COLO829 (cell line): ENCODE measurements at places on chromosomes 2 and 18.

- no peak for DNase-seq
Measured at GRCh38 chr2:147628971-147629421, 215.8 kb upstream of the ACVR2A start.

GRCh38 chr2:186572705-186573104 is 17.2 kb upstream of the ITGAV start:
- no peak for DNase-seq

DNA sequence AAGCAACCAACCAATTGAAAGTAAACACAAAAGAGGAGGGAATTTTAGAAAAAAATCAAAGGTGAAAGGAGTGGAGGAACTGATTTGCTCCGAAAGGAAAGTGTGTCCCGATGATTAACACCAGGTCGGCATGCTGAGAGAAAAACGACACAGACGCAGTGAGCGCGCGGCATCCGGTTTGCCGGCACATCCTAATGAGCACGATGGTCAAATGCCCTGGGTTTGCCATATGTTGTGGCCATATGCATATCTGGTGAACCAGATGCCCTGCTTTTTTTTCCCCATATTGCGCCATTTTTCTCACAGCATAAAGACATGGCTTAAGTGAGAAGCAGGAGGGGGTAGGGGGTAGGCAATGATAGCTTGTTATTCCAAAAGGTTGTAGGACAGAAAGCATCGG is 626.7 kb downstream of the BCL11A start:
- DNase-seq, result no peak

DNA sequence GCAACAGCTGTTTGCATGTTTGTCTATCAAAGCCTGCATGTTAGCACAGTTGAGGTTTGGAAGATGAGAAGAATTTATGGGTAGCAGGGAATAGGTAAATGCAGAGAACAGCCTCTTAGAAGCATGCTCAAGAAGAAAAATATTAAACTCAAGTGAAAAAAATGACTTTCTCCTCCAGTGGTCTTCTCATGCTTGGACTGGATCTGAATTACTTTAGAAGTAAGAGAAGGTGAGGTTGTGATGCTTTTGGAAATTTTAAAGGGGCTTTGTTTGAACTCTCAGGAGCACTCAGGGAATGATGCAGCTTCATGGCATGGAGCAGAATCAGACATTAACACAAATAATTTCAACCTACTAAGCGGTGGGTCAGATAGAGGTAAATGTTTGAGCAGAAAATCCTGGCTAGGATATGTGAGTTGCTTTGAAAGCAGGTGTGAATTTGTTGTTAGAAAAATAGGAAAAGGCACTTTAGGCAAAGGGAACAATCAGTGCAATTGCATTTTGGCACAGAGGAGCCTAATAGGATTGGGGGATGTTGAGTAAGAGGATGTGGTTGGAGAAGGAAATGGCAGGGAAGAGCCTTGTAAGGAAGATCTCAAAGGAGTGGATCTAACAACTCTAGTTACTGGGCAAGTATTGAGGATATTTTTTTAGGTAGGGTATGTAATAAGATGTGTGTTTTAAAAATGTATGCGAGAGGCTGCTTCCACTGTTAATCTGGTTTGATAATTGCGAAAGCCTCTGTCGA is 76.3 kb downstream of the DDX1 start:
- DNase-seq, result no peak

- no peak for DNase-seq
Measured at GRCh38 chr2:20524412-20525040, 77.7 kb downstream of the RHOB start.

DNA sequence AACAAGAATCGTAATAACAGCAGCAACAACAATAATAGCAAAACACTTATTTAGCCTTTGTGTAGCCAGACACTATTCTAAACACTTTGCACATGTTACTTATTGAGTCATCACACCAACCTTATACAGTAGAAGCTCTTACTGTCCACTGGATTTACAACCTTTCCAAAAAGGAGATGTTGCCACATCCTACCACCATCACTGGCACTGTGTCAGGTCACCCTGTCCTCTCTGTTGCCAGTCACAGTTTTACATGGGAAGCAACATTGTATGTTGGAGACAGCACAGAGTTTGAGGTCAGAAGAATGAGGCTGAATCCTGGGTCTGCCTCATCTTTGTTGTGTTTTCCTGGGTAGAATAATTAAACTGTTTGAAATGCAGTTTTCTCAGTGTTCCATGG is 201.4 kb upstream of the EPAS1 start:
- DNase-seq, result no peak

DNA sequence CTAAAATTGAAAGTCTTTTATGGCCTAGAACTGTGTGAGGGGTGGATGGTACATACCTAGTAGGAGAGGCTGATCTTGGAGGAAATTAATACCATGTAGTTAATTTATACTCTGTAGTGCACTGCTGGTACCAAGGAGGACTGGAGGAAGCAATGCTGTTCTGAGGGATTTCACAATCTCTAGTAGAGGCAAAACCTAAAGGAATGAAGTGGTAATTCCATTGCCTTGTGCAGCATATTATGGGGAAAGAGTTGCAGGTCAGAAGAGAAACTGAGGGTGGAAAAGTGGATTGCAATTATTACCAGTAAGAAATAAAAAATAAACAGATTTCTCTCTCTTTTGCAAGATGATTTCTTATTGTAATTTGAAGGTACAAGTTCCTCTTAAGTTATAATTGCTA is 2.2 kb downstream of the ABI2 start:
- no peak for DNase-seq

- DNase-seq, result no peak
Measured at GRCh38 chr2:151904807-151905206, 76.6 kb upstream of the ARL5A start.

DNA sequence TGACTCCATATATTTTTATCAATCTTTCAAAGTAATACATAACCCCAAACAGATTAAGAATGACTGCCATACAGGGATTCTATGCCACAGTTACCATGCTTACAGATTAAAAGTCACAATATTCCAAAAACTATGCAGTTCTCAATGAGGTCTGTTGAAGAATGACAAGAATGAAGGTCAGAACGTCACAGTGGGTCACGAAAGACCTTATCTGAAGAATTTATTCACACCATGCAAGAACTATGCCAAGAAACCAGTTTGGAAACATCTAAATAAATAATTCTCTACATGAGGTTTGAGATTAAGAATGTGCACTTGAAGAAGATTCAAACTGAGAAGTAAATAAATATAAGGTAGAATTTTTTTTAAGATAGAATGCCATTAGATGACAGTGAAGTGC is 253.3 kb downstream of the EXOC6B start:
- DNase-seq, result no peak

- no peak for DNase-seq
Measured at GRCh38 chr18:8601277-8602032, 7.8 kb upstream of the RAB12 start.

DNA sequence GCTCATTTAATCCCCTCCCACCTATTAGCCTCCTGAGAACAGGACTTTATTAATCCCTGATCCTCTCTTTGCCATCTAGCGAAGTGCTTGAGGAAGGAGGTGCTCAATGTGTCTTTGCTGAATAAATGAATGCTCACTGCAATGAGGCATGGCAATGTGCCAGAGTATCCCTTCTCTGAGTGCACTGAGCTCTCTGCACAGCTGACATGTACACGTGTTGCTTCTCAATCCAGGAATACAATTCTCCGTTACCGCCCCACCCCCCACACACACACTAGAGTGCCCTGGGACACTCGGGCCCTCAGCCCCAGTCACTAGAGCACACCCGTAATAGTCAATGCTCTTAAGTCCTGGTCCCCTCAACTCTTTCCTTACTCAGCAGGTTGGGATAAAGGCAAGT is 41.4 kb downstream of the FAM178B start:
- DNase-seq, result no peak

GRCh38 chr2:127069003-127069402 is 38.0 kb downstream of the BIN1 start:
- no peak for DNase-seq

DNA sequence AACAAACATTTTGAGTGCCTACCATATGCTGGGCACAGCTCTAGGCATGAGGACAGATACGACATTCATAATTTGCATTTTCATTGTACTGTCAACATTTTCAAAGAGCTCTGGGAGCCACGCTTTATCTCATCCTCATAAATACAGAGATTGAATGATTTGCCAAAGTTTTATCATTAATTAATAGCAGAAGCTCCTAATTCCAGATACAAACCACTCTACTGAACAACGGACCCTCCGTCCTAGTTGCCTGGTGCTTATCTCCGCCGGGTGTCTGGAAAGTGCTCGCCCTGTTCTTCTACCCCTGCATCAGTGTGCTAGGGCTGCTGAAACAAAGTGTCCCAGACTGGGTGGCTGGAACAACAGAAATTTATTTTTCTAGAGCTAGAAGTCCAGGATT is 23.8 kb downstream of the SERTAD2 start:
- no peak for DNase-seq

DNA sequence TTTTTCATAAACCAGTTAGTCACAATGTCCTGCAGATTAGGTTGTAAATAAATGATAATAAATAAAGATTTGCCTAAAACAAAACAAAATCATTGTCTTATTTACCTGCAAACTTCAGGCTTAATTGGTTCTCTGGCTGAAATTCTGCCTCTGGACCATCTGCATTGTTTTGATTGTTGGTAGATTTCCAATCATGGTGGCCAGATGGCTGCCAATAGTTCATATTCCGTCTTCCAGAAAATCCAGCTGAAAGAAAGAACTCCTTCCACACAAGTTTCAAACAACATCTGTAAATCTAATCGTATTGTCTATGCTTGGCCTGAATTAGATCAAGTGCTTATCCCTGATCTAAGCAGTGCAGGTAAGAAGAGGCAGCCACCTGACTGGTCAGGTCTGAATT is 771.1 kb upstream of the ZEB2 start:
- DNase-seq, result no peak

DNA sequence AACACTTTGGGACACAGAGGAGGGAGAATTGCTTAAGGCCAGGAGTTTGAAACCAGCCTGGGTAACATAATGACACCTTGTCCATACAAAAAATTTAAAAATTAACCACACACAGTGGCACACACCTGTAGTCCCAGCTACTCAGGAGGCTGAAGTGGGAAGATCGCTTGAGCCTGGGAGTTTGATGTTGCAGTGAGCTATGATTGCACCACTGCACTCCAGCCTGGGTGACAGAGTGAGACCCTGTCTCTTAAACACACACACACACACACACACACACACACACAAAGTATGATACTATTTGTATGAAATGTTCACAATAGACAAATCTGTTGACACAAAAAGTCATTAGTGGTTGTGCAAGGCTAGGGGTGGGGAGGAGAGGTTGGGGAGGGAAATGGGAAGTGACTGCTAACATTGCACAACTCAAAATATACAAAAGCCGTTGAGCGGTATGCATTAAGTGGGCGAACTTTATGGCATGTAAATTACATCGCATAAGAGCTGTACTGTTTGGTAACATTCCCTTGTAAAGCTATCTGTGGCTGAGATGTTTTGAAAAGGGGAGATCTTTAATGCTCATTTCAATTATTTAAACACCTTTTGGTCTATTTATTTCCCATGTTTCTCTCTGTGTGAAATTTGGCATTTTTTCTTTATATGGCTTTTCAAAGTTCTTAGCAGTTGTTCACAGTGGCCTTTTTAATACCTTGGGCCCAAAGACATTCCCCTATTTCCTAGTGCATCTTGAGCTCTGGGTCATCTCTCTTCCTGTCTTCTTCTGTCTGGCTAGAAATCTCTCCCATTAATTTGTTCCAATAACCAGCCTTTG is 58.9 kb upstream of the ZNF516 start:
- DNase-seq, result no peak

DNA sequence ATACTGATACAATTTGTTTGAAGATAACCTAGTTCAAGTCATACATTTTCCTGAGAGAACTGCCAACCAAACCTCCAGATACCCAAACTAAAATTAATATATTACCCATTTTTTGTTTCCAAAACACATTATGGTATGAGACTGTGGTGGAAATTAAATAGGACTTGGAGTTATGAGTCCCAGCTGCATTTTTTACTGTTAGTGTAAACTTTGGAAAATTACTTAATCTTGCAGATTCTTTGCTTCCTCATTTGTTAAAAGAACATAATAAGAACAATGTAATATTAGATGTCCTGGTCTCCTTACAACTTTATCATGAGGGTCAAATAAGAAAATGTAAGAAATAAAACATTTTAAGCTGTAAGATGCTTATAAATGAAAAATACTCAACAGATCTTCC is 98.2 kb upstream of the TRIB2 start:
- DNase-seq, result no peak

DNA sequence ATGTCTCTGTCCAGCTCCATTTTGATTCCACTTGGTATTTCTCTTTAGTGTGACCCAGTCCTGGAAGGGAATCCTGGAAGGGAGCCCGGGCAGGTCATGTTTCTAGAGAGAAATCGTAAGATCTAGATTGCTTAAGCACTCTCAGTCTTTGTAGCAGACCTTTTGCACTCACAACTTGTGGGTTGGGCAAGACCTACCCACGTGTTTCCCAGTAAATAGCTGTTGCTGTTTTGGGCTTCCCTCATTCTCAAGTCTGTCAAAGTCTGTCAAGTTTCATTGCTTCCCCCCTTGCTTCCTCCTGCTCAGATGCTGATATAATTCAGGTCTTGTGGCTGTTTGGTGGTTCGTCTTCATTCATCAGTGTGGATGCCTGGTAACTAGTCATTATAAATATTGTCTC is 17.4 kb upstream of the NEMP2 start:
- DNase-seq, result no peak

DNA sequence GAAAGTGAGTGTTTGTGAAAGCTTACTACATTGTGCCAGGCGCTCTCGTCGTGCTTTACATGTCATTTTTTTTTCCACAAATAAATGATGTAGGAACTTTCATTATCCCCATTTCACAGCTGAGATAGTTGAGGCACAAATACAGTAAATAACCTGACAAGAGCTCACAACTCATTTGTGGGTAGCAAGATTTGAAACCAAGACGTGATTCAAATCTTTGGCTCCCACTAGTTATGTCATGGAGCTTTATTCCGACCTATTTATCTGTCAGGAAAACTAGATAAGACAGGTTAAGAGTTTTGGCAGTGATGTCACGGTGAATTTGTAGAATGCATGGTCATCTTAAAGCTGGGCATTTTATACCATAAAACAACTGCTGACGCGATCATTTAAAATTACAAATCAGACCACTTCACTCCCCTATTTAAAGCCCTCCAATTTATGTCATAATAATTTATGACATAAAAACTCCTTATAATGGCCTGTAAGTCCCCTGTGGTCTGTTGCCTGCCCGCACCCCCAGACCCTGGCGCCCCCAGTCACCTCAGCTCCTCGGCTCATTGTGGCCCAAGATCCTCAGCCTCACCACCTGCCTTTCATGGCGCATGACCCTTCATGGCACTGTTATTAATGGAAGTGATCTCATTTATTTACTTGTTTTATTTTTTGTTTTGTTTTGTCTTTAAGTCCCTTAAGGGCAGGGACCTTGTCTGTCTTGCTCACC is 678 bp upstream of the ZNF24 start:
- DNase-seq, result no peak
